Activated effector memory CD4-positive, alpha-beta T cell treated with anti-CD3 and anti-CD28 coated beads, Interleukin-2, amount 50 U/mL, for 16 hours (primary cell): ENCODE measurements at places on chromosomes 1 and 21.

GRCh38 chr1:164780111-164780812 lies 221.3 kb downstream of the PBX1 start:
- DNase-seq = no peak

DNA sequence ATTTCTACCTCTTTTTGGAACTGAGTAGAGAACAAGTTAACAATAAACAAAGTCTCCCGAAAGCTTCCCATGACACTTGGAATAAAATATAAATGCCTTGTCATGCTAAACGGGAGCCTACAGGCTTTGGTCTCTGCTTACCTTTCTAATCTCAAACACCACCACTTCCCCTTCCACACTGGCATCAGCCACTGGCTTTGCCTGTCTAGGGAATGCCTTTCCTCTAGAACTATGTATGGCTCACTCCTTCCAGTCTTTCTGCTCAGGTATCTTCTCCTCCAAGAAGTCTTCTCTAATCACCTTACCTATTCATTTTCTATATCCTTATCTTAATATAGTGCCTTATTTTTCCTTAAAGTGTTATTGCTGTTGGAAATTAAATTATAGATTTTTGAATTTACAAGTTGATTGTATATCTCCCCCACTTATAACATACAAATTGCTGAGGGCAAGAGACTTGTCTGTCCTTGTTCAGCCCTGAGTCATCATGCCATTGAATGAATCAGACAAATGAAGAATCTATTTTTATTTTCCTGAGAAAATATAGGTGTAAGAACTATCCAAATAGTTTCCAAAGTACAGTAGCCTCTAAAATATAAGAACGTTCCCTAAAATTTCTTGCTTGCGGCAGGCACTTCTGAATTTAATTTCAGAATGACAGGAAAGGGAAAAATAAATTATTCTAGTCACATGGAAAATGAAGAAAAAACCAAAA lies 119.2 kb downstream of the TM2D1 start:
- DNase-seq = no peak

- DNase-seq = peak; percentile 50
Observed at GRCh38 chr1:30680429-30680828, 43.0 kb downstream of the MATN1 start.

DNA sequence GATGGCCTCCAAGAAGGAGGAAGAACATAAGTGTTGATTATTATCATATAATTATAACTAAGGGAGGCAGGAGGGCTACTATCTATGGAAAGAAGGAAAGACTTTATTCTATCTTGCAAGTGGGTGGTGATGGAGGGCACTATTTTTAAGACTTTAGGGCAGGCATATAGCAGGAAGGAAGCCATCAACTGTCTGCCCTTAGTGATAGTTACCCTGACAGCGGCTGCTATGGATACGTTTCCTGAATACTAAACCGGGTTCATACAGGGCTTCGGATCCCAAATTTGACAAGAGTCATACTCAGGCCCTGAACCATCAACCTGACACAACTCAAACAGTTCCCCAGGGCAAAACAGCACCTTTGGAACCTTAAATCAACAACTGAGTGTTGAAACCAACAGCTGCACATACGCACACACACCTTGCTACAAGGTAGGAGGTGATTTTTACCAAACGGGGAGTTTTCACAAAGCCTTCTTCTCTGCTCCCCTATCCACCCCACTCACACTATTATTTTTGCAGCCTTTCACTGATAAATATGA lies 397.2 kb downstream of the OMA1 start:
- no peak for DNase-seq

DNA sequence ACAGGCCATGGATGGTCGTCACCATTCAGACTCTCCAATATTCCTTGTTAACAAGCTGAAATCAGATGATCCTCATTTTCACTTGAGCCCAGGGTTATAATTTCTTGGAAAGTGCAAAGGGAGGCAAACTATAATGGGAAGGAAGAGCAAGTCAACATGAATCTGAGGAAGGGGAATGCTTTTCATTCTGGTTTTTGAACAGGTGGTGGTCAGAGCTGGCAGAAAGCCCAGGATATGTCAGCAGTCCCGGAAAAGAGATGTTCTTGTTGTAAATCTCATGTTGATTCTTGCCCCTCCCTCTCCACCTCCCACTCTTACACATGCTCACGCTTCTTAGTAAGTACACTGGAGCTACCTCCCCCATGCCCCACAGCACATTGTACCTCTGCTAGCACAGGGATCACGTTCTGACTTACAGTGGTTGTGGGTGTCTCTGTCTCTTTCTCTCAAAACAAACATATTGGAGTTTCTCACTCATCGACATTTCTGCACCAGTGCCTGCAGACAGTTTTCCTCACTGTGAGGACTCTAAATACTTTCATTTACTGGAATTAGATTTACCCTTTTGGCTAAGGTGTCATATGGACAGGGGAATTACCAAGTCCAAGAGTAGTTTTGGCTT lies 77.6 kb downstream of the XCL2 start:
- peak; percentile 73 for DNase-seq

GRCh38 chr1:202689493-202690342 lies 20.5 kb downstream of the SYT2 start:
- DNase-seq = no peak

GRCh38 chr1:89633248-89633799 lies 404 bp downstream of the LRRC8C start:
- DNase-seq = peak; percentile 85

DNA sequence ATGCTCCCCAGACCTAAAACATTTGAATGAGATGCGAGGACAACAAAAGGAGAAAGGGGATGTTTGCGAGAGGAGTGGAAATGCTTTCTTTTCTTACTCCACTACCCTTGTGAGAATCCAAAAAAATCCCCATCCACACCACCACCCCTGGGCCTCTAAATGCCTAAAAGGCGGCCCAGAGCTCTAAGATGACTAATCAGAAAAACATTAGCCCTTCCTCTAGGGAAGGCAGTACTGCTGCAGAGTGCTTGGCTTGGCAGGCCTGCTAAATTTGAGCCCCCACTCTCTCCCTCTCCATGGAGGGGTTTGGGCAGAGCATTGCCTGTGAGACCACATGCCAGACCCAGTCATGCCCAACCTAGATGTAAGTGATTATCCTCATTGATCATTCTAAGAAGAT lies 347.9 kb downstream of the USH2A start:
- no peak for DNase-seq

GRCh38 chr1:48916130-48917069 lies 139.7 kb upstream of the BEND5 start:
- no peak for DNase-seq

DNA sequence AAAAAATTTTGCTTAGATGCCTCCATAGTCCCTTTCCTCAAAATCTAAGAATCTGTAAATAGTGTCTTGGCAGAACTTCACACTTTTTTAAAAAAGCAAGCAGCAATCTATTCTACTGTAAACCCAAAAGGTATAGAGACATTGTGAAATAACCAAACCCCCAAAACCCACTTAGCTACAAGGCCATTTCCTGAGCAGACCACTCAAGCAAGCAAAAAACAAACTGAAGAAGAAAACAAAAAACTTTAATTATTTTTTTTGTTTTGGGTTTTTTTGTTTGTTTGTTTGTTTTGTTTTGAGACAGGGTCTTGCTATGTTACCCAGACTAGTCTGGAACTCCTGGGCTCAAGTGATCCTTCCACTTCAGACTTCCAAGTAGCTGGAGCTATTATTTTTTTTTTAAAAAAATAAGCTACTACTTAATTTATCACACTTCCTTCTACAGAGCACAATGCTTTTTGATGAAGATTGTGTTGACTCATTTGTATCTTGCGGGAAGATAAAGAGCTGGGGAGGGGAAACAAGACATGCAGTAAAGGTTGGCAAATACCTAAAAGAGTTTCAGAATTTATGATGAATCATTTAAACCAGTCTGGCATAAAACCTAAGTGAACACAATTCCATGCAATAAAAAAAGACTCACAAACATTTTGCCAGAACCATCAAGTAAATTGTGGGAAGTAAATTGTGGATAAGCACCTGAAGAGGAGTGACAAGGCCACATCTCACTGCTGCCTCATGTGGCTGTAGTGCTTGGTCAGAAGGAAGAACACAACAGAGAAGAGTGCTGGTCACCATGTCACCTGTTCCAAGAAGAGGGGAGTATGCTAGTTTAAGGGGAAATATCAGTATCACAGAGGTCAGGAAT lies 2.7 kb upstream of the PTPN22 start:
- no peak for DNase-seq

- no peak for DNase-seq
Observed at GRCh38 chr1:8430476-8430875, 112.6 kb downstream of the SLC45A1 start.

DNA sequence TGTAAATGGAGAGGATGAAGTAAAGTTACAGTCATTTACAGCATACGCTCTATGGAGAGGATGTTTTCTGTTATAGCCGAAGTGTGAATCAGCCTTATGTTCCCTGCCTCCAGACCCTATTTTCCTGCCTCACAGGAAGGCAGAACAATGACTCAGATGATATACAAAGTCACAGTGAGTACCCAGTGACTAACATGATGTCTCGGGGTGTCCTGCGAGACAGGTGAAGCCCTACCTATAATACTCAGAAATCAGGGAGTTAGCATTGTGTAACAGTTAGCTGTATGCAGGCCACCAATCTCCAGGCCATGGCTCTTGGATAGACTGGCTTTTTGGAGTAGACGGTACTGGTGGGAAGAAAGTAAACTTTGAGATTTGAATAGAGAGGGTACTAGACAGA lies 55.6 kb upstream of the FBXO28 start:
- no peak for DNase-seq

DNA sequence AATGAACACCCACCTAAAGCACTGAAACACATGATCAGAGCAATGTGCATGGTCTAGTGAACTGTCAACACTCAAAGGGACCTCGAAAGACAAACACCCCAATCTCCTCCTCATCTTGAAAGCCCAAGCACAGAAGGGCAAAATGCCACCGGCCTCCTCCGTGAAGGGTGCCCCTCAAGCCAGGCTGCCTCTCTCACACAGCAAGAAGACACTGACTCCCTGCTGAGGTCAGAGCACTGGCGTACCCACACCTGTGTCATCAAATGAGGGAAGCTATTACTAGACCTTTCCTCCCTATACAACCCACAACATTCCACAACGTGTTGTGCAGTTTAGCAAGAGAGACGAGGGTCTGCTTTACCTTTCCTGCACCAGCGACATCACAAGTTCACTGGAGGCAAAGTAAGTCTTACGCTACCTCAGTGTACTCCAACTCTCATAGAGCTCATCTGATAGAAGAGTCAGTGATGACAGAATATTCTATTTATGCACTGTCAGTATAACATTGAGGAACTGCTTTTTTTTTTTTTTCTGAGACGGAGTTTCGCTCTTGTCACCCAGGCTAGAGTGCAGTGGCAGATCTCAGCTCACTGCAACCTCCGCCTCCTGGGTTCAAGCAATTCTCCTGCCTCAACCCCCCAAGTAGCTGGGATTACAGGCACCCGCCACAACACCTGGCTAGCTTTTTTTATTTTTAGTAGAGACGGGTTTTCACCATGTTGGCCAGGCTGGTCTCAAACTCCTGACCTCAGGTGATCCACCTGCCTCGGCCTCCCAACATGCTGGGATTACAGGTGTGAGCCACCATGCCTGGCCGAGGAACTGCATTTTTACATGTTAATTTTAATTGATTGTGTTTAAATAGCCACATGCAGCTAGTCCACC lies 3.3 kb downstream of the SH3BP5L start:
- peak; percentile 60 for DNase-seq

- DNase-seq = no peak
Observed at GRCh38 chr21:34180826-34181359, 107.5 kb downstream of the MRPS6 start.

GRCh38 chr1:172356620-172357019 lies 63.9 kb upstream of the C1orf105 start:
- DNase-seq = no peak

- no peak for DNase-seq
Observed at GRCh38 chr1:2135441-2135841, 59.1 kb downstream of the FAAP20 start.

DNA sequence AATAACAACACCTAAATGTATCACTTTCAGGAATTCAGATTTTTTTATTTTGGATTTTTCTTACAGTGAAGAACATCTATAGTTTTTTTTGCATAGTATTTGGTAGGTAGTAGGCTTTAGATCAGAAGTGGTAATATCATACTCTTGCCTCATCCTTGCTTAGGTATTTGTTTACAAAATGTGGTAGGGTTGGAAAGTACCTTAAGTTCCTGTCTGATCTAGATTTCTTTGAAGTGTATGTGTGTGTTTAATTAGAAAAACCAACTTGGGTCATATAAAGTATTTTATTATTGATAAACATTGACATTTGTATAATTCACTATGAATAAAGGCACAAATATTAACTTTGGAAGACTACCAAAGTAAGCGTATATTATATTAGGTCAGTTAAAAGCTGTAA lies 85.3 kb upstream of the GPR88 start:
- no peak for DNase-seq

DNA sequence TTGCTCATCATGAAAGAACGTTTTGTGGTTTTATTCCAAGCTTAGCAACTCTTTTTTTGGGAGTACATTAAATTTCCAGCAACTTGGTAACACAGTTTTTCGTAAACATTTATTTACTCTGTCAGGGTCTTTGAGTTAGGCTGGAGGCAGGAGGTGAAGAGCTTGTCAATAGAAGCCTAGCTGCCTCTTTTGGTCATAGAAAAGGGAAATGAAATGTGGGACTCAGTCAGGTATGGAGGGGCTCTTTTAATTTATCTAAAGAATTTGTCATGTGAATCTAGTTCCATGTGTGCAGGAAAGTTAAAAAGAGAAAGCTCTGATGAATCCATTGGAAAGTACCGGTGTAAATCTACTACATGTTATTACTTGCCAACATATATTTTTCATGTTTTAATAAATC lies 45.9 kb upstream of the PRMT6 start:
- no peak for DNase-seq

- DNase-seq = no peak
Observed at GRCh38 chr1:59331686-59332620, 35.1 kb downstream of the FGGY start.

DNA sequence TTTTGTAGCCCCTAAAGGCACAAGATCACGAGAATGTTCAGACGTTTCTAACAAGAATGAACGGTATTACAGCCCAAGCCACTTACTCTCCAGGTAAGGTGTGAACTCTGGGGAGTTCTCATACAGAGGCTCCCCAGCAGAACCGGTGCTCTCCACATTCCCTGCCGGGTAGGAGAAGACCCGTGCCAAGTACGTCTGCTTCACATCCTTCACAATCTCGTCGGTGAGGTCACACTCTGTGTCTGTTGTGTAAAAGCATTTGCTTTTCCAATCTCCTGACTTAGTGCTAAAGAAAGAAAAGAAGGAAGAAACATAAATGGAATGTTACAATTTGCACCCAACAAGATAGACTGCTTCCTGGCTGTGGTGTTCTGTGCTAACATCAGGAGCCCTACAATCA lies 5.7 kb downstream of the F3 start:
- DNase-seq = no peak

- DNase-seq = no peak
Observed at GRCh38 chr21:42665026-42665425, 11.6 kb downstream of the PDE9A start.

- no peak for DNase-seq
Observed at GRCh38 chr1:119874186-119874585, 22.1 kb downstream of the ADAM30 start.
